ENCODE measurements at places on chromosomes 5 and 9.

- no peak for DNase-seq
These were observed 17.0 kb downstream of the PTPDC1 start for GRCh38 chr9:94101162-94101853.

DNA sequence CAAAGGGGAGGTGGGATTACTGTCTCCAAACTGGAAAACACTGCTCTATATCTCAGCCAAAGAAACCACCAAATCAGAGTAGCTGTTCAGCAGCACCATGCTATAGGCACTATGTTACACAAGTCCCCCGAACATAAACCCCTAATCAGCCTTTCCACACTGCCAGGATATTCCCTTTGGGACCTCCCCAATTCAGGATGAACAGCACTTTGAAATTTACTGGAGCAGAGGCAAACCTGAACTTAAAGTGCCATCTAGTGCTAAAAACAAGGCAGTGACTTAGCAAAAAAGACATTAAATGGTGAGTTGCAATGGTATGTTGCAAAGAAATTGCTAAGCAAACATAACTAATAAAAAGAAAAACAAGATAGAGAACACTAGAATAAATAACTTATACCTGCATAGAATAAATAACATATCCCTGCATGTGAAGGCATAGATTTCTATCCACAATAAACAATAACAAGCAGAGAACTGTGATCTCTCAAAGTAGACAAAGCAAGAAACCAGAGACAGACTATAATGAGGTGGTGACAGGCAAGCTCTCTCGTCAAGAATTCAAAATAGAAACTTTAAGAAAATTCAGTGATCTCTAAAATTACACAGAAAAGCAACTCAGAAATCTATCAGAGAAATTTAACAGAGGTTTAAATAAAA is 584.4 kb upstream of the ACO1 start:
- DNase-seq: no peak

- DNase-seq: no peak
These were observed 12.9 kb downstream of the HAND1 start for GRCh38 chr5:154465169-154465568.

DNA sequence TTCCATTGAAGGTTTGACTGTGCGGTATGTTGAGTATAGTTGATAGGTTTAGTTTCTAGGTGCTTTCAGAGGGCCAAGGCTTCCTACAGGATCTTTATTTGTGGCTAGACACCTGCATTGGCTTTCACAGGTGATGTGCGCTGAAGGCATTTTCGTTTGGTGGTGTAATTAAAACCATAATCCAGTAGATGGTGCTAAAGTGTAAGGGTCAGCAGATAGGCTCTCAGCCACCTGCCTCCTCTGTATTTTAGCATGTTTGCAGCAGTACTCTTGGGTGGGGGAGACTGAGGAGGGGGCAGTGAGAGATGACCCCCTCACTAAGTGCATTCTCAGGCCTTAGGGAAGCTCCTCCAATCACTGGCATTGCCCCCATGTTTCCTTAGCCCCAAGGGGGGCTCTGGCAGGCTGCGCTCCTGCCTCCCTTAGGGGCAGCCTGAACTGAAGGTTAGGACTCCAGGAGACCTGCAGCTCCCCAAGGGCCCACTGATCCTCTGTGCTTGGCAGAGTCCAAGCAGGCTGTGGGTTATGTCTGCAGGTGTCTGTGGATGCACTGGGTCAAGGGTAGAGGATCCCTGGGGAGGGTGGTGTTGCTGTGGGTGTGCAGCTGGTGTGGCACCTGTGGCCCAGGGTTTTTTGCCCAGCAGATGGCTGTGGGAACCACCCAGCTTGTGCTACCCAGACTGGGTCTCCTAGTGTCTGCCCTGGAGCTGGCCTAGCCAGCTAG is 23.4 kb downstream of the CDK20 start:
- no peak for DNase-seq

DNA sequence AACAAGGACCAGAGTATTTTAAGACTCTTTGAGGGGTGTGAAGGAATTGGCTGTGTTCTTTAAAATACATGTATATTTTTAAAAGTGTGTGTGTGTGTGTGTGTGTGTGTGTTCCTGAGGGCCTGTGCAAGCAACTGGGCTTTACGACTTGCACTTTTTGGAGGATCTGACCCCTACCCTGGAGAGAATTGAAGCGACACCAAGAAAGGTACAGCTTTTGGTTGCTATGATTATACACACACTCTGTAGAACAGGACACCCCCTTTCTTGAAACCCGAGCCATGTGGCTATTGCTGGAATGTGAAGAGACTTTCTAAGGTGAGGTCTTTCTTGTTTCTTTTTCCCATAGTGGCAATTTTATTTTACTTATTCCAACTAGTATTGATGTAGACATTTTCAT is 988 bp downstream of the SHISAL2B start:
- no peak for DNase-seq

DNA sequence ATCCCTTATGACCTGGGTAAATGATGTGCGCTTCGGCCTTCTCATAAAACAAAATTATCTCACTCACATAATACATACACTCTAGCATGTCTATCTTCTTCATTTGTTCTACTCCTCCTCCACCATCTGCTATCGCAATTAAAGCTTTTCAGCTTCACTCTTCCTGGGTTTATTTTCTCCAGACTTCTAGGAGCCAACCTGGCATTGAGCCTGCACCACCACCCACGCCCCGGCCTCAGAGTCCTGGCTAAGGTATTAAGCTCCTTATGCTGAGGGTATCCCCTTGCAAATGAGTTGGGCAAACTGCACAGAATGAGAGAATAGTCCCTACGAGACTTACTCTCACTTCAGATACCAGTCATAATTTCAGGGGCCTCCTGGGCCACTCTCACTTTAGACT is 236.1 kb upstream of the CDH12 start:
- DNase-seq: no peak

GRCh38 chr5:43523662-43524072 is 8.7 kb upstream of the C5orf34 start:
- DNase-seq: no peak

GRCh38 chr5:67042176-67043003 is 154.2 kb downstream of the CD180 start:
- no peak for DNase-seq

GRCh38 chr9:121394292-121394691 is 24.2 kb upstream of the STOM start:
- DNase-seq: no peak

DNA sequence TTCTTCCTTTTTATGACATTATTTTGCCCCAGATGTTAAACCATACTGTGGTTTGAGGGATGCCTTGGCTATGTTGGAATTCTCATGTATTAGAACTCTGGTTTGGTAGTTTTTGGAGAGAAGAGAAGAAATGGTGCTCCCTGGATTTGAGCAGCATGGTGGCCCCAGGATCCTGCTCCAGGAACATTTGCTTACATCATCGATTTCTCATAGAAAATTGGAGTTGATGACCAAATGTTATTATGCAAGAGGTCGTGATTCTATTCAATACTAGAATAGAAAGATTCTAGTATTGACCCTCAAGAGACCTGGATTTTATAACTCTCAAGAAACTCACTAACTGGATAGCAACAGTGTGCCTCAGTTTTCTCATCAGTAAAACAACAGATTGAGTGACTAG is 77.5 kb upstream of the GNAQ start:
- no peak for DNase-seq

- no peak for DNase-seq
These were observed 20.2 kb downstream of the IL7R start for GRCh38 chr5:35876922-35877321.

DNA sequence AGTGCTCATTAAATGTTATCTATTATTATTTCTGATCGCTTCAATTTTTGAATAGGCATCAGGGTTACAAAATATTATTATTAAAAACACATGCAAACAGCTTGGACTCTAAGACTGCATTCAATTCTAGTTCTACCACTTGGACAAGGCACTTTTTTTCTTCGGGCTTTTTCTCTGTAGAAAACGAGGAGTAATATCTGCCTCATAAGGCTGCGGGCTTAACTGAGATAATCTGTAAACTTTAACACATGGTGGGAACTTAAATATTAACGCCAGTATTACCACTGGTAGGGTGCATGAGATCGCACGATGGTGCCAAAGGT is 511 bp upstream of the SPDL1 start:
- DNase-seq: no peak

GRCh38 chr9:130815242-130815808 is 19.7 kb upstream of the ABL1 start:
- no peak for DNase-seq

GRCh38 chr5:89236900-89237299 is 353.9 kb upstream of the MEF2C start:
- no peak for DNase-seq

- no peak for DNase-seq
These were observed 179.9 kb downstream of the ATPSCKMT start for GRCh38 chr5:10069637-10070313.

DNA sequence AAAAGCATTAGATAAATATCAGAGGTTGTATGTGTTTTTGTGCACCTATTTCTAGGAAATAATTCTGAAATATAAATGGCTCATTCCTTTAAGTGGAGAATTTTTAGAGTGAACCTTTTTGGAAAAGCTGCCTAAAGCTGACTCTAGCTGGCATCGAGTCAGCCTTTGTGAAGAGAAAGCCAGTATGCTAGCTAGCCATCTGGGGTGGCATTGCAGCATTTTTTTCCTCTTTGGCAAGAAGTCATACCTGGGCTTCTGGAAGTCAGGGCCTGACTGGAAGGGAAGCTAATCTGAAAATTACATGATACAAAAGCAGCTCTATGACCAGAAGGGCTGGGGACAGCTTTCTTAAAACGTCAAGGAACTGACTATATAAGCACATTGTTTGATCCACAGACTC is 19.7 kb downstream of the ANP32B start:
- no peak for DNase-seq

DNA sequence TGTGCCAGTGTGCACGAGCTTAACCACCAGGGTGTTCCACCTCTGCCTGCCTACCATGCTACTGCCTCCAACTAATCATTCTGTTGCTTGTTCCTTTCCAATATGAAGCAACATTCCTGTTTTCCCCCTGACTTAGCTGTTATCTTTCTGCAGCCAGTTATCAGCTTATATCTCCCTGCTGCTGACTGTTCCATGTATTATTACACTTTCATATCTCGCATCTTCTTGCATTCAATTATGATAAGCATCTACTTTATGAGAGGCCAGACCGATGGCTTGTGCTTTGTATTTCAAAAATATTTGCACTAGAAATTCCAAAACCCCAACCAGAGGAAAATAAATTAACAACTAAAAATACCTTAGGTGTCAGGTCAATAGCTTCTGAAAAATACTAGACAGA is 394.0 kb upstream of the BRINP1 start:
- no peak for DNase-seq
